ENCODE measurements at places on chromosomes 3 and 15.

DNA sequence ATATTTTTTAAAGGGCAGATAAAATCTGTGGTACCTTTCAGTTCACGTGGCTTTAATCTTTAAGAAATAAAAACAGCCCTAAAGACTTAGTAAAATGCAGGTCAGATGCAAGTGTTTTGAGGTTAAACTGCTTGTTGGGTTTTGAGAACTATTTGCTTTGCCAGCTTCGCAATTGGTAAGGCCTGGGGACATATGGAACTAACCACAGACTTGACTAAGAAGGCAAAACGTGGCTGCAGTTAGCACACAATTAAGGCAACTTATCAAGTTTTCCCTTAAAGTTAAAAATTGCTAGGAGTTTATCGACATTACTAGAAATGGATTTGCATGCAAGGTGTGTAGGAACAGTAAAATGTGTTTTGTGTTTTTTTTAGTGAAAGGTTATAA, 206.9 kb downstream of the ZNF385D start:
- no peak for DNase-seq

- no peak for DNase-seq
Measured at GRCh38 chr15:79954661-79955060, 16.3 kb downstream of the BCL2A1 start.

GRCh38 chr3:177468331-177468730, 271.0 kb upstream of the TBL1XR1 start:
- DNase-seq, result no peak

DNA sequence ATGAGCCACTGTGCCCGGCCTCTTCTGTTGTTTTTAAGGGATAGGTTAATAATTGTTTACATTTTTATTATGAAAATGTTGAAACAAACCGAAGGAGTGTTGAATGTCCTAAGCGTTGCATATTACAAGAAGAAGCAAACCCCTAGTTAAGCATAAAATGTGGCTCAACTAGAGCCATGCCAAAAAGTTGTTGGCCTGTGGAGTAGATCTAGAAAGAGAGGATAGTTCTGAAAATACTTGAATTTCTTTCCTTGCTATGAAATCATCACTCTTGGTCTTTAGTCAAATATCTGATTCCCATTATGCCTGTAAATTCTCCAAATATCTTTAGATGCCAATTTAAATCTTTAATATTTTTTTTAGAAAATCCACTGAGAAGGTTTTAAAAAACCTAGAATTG, 12.8 kb downstream of the RBP2 start:
- DNase-seq, result no peak

GRCh38 chr3:139113231-139113992, 68.7 kb upstream of the PRR23C start:
- DNase-seq, result no peak

DNA sequence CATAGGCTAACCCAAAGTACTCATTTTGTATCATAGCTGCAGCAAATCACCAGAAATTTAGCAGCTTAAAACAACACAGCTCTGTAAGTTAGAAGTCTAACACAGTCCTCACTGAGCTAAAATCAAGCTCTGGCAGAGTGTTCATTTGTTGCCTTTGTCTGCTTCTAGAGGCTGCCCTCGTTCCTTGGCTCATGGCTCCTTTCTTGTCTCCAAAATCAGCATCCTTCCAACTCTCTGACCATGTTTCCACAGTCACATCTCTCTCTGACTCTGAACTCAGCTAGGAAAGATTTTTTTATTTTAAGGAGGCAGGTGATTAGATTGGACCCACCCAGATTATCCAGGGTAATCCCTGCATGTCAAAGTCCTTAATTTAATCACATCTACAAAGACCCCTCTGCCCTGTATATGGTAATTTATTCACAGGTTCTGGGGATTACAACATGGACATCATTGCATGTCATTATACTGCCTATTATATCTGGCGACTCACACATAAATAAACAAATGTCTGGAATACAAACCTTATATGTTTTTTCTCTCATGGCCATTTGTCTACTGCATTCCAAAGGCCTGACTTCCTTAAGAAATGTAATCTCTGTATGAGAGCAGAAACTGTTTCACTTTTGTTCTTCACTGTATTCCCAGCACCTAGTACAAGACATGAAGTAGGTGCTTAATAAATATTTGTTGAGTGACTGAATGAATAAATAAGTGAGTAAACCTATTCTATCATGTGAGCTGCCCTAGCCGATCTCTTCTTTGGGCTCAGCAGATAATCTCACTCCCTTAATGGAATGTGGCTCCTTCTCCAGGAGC, 15.1 kb upstream of the UACA start:
- DNase-seq, result no peak

DNA sequence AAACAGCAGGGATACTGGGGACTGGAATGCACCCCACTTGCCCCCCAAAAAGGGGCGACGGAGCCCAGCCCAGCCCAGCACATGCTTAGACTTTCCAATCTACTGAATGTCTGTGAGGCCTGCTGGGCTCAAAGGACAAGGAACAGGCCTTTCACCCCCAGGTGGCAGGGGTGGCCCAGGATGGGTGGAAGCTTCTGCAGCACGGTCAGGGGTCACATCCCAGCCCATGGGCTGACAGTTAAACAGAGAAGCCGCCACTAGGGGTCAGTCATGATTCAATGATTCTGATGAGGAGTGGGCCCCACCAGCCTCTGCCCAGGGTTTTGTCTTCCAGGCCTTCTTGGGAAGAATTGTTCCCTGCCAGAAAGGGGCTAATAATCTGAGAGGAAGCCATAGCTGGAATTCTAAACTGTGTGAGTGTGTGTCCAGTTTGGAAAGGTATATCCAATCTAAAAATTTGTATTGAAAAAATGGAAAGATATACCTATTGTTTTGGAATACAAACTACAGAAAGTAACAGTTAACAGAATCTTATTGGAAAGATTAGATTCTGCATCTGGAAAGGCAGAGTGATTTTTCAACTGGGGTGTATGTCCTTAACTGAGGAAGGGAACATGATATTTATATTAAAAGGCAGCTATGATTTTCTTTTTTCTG, 2.2 kb downstream of the CHRNB4 start:
- DNase-seq, result peak; percentile 12

DNA sequence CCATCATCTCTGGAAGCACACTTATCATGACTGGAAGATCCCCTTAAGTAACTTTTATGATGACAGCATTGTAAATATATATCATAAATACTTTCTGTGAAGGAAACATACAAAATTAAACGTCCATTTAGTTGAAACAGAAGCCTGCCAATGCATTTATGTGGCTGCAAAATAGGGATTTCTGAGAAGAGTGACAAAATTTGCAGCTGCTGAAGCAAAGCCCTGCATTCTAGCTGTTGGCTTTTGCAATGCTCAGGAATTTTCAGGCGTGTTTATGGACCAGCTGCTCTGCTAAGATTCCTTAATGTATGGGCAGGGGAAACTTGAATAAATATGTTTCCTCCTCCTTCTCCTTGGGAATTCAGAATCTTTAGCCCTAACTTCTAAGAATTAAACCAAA, 137.3 kb downstream of the CACNA2D3 start:
- no peak for DNase-seq

DNA sequence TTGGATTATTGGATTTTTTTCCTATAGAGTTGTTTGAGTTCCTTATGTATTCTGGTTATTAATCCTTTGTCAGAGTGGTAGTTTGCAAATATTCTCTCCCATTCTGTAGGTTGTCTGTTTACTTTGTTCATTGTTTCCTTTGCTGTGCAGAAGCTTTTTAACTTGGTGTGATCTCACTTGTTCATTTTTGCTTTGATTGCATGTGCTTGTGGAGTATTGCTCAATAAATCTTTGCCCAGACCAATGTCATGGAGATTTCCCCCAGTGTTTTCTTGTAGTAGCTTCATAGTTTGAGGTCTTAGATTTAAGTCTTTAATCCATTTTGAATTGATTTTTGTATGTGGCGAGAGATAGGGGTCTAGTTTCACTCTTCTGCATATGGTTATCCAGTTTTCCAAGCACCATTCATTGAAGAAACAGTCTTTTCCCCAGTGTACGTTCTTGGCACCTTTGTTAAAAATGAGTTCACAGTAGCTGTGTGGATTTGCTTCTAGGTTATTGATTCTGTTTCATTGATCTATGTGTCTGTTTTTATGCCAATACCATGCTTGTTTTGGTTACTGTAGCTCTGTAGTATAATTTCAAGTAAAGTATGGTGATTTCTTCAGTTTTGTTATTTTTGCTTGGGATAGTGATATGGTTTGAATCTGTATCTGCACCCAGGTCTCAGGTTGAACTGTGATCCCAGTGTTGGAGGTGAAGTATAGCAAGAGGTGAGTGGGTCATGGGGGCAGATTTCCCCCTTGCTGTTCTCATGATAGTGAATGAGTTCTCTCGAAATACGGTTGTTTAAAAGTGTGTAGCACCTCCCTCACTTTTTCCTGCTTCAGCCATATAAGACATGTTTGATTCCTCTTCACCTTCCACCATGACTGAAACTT, 46.1 kb upstream of the TNFSF10 start:
- no peak for DNase-seq

DNA sequence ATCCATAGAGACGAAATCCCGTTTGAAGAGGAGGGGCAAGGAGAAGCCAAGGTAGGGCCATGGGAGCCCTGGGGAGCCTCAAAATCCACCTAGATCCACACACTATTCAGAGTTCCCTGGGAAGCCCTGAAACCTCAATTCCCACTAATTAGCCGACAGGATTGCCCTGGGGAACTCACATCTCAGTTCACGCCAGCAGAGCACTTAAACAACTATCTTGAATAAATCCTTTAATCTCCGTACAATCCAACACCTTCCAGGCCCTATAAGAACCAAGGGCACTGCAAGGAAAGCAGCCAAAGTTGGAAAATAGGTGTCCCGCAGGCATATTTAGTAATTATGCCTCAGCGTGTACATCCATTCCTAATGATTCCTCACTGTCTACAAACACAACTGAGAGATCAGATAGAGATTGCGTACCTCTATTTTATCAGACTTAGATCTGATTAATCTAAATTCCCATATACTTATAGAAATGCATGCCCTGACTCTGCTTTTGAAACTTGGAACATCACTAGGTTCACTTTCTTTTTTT, 25.6 kb upstream of the EIF4A2 start:
- DNase-seq, result no peak

DNA sequence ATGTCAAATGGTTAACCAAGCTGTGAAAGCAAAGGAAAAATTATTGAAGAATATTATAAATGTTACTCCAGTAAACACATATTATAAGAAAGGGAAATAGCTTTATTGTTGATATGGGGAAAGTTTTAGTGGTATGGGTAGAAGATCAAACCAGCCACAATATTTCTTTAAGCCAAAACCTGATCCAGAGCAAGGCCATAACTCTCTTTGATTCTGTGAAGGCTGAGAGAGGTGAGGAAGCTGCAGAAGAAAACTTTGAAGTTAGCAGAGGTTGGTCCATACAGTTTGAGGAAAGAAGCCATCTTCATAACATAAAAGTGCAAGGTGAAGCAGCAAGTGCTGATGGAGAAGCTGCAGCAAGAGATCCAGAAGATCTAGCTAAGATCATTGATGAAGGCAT, 54.8 kb downstream of the LYZL4 start:
- no peak for DNase-seq

DNA sequence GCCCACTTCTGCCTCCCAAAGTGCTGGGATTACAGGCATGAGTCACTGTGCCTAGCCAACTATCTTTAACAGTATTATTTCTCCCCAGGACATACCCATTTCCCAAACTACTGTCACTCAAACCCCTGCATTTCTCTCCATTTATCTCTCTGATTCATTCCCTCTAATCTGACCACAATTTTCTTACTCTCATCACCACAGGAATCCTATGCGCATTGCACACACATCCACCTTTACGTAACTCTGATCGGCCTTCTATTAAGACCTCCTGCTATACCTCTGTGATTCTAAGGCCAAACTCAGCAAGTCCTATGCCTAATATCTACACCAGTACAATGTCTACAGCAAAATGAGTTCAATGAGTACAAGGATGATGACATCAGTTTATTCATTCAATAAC, 235.0 kb downstream of the ULK4 start:
- no peak for DNase-seq

DNA sequence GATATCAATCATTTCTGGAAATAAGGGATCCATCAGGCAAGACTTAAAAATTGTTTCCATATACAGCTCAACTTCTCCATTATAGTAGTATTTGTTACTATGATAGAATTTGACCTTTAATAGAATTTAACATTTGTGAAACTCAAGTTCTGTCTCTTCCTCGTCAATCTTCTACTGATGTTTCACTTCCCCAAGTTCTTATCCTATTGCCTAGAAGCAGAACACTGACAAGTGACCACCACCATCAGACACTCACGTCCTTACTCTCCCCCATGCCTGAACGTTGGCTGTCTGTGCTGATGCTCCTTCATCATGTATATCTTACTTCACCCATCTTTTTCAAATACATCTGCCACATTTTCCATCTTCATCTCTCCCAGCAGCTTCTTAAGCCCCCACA, 26.6 kb upstream of the TAFA4 start:
- no peak for DNase-seq
